ENCODE measurements at places on chromosomes 2 and 18. TPM values are rescaled to one million over a fixed set of nuclear protein-coding genes. Genes with fewer than 3 reads are reported as not detected.

CROCC2 gene
- total RNA-seq: not detected

L3MBTL4 gene
- total RNA-seq: 6.5 TPM

POLE4 gene
- total RNA-seq: 19.1 TPM

HOXD3 gene
- 1.9 TPM for total RNA-seq

DNA sequence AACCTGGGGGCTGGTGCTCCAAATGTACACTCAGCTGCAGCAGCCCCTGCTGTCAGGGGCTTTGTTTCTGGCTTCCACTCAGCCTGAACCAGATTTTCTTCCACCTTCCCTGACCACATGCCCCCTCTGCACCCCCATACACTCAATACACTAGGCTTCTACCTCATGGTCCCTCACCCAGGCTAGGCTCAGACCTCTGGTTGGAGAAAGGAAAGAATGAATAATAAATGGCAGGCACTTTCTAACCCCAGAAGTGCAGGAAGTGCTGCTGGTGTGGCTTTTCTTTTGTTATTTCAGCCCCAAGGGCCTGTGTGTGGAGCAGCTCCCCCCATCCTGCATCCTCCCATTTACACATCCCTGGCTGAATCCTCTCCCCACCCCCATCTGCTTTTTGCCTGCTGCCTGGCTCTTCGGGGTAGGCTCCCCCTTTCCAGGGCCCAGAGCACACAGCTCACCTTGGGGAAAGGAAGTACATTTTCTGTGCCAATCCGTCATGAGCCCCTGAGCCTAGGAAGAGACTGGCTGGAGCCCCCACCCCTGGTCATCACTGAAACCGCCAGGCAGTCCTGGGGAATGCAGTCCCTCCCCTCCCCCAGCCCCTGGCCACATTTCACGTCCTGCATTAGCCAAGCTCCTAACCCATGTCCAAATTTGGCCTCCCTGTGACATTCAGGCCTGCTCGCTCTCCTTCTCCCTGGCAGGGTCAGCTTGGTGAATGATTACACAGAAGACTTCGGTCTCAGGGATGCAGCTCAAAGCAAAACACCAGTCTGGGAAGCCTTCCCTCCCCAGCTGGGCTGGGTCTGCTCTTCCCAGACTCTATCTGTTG, 2.6 kb downstream of the DYSF start:
- peak; percentile 37 for DNase-seq

DNA sequence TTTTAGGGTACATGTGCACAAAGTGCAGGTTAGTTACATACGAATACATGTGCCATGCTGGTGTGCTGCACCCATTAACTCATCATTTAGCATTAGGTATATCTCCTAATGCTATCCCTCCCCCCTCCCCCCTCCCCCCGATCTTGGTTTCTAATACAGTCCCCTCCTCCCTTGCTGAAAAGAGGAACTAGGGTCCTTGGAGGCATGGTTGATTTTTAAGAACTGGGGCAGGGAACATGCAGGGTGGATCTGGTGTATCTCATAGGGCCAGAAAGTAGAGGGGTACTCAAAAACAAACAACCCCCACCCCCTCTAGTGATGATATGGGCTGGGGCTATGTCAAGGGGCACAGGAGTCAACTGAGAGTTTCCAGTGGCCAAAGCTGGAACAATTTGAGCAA, 153.4 kb downstream of the UBR3 start:
- no peak for DNase-seq

LYPD6 gene
- 4.2 TPM for total RNA-seq

DNA sequence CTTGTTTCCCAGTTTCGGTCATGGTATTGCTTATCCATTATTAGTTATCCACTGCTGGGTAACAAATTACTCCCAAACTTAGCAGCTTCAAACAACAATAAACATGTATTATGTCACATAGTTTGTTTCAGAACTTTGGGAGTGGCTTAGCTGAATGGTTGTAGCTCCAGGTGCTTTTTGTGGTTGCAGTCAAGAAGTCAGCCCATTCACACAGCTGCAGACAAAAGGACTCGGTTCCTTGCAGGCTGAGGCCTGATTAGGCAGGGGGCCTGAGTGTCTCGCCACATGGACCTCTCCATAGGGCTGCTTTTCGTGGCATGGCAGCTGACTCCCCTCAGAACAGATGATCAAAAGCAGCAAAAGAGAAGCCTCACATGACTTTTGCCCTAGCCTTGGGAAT, 58.2 kb upstream of the ITGA4 start:
- DNase-seq: no peak

GRCh38 chr2:206204710-206205109, 45.0 kb downstream of the EEF1B2 start:
- DNase-seq: no peak

HNMT gene
- 17.3 TPM for total RNA-seq

DNA sequence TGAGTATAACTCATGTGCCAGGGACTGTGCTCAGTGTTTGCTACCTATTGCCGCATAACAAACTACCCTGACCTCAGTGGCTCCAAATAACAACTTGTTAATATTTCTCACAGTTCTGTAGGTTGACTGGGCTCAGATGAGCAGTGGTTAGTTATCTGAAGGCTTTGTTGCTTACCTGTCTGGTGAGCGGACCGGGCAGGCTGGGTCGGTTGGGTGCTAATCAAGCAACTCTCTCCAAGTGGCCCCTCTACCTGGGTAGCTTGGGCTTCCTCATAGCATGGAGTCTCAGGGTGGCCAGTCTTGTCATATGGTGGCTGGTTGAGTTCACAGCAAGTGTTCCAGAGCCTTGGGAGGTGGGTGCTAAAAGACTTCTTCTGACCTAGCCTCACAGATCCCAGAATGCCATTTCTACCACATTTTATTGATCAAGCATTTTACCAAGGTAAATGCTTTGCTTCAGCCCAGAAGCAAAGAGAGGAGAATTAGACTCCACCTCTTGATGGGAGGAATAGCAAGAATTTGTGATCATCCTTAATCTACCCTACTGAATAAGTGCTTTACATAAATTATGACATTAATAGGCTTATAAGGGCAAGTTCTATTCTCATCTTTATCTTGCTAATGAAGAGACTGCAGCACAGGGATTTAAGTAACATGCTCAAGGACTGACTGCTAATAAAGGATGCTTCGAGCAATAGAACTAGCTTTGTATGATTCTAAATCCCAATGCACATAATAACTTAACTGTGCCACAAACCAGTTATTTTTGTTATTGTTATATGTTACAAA, 16.9 kb downstream of the RAB31 start:
- no peak for DNase-seq

DNA sequence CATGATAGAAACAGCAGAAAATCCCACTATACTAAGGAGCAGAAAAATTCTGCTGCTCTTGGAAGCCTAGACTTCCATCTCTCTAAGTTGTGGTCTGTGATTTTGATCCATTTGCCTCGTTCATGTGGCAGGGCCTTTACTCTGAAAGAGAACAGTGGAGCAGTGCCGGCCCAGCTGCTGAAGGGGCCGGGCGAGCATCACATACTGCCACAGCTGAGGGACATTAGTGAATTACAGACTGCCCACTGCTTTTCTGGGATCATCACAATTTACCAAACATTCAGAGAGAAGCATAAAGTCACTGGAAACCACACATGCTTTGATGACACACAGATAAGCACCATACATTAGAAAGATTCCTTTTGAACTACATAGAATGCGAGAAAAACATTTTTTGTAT, 217.0 kb upstream of the BOD1L2 start:
- DNase-seq: peak; percentile 6

GRCh38 chr2:157182204-157182709, 75.2 kb upstream of the GALNT5 start:
- no peak for DNase-seq

- no peak for DNase-seq
Observed at GRCh38 chr2:25274868-25275574, 66.7 kb downstream of the DNMT3A start.

DNA sequence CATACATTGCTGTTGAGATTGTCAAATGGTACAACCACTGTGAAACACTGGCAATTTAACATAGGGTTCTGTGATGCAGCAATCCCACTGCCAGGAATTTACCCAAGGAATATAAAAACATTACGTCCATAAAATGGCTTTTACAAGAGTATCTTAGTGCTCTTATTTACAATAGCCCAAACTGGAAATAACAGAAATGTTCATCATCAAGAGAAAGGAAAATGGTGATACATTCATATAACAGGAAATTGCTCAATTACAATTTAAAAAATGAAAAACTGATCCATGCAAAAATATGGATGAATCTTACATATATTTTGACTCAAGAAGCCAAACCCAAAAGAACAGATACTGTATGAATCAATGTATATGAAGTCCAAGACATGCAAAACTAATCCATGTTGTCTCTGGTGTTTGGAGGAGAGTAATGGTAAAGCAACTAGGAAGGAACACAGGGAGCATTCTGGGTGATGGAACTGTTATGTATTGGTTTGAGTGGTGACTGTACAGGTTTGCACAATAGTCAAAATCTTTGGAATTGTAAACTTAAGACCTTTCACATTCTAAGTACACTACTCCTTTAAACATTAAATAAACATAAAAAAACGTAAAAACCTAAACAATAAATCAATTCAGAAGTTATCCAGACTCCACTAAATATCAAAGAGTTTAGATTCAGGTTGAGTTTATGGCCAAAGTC, 104.8 kb upstream of the WDR75 start:
- no peak for DNase-seq

GALR1 gene
- total RNA-seq: 0.21 TPM

DNA sequence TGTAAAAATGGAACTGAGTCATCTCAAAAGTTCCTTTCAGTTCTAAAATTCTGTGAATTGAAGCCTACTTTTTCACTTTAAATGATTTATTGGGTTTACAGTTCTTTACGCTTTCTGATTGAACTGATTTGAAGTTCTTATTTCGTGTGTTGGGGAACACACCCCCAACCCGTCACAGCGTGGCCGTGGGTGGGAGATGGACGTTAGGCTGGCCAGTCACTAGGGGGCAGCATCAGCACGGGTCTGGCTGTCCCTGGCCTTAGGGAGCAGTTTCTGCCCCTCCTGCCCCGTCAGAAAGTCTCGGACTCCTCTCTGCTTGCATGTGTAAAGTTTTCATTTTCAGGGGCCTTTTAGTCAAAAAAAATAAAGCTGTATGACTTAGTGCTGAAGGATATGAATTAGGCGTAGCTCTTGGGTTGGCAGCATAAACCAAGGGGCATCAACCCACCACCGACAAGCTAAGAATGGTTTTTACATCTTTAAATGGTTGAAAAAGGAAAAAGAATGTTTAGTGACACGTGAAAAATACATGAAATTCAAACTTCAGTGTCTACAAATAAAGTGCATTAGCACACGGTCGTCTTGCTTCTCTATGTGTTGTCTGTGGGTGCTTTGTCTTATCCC, 63.4 kb downstream of the ZCCHC2 start:
- peak; percentile 79 for DNase-seq
